GM12864 (cell line): ENCODE measurements at places on chromosomes 13 and 19.

DNA sequence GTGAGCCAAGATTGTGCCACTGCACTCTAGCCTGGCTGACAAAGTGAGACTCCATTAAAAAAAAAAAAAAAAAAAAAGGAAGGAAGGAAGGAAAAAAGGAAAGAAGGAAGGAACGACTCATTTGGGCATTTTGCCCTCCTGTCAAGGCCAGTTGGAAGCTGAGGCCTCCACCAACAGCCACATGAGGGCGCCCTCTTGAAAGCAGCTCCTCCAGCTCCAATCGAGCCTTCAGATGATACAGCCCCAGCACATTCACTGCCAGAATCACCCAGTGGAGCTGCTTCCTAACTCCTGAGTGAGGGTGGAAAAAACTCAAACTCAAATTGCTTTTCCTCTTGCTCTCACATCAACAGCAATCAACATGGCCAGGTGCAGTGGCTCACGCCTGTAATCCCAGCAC, 40.9 kb downstream of the GNG7 start:
- no peak for DNase-seq

GRCh38 chr13:79492313-79492798, 11.4 kb downstream of the NDFIP2 start:
- no peak for DNase-seq

- no peak for DNase-seq
Measured at GRCh38 chr13:50905256-50905655, 4.3 kb upstream of the RNASEH2B start.

- DNase-seq, result no peak
Measured at GRCh38 chr19:30647891-30648720, 275.9 kb downstream of the ZNF536 start.

- DNase-seq, result no peak
Measured at GRCh38 chr13:46667687-46668281, 114.8 kb downstream of the LRCH1 start.

DNA sequence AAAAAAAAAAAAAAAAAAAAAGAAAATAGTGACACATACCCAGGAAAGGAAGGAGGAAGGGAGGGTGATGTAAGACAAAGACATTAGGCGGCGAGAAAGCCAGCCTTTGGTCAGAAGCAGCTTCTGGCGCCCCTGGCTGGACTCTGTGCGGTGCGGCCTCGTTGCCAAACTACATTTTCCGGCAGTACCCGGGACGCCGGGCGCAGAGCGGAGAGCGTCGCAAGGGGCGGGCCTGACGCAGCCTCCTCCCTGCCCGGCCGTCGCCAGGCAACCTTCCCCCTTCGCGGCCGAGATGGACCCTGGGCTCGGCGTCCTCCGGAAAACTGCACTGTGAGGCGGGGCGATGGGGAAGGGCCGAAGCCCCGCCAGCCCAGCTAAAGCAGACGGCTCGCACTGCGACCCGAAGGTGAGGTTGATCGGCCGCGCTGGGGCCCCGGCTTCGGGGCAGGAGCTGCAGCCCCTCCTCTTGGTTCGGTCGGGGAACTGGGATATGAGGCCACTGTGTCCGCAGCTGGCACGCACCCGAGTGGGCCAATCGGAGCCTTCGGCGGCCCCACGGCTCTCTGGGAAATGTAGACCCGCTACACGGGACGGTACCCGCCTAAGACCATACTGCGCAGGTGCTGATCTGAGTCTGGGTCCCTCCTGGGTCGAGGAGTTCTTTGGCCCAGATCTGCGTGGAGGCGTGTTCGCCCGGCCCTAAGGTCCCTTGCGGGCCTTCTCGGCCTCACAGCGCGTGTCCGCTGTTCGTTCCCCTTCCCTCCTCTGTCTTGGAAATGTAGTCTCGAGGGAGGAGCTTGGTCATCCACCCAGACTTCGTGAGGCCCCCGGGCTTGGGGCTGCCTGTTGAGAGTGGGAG, 2.3 kb upstream of the MZF1 start:
- peak; percentile 68 for DNase-seq
